ENCODE measurements at places on chromosomes 4 and X.

DNA sequence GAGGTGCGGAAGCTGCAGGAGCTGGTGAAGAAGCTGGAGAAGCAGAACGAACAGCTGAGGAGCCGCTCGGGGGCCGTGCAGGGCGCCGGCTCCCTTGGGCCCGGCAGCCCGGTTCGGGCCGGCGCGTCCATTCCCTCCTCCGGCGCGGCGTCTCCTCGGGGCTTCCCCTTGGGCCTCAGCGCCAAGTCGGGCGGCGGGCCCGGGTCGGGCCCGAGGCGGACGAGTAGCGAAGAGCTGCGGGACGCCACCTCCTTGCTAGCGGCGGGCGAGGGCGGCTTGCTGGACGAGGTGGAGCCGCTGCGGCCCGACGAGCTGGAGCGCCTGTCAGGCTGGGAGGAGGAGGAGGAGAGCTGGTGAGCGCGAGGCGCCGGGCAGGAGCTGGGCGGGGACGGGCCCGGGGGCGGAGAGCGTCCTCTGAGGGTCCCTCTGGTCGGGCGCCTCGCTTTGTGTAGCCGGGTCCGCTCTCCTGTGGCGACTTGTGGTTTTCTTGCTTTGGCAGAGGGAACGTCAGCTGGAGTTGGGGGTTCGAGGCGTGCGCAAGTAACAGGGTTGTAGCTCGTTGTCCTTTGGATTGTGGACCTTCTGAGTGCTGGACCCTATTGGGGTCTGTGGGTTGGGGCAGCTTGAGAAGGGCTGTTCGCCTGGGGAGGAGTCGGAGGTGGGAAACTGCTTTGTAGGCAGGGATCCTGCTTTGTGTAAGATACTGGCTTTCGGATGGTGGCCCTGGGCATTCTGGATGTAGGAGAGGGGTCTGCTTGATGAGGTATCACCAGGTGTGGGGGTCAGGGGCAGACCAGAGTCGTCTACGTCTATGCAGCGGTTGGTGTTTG is 662 bp downstream of the SLAIN2 start:
- peak; percentile 6 for DNase-seq

DNA sequence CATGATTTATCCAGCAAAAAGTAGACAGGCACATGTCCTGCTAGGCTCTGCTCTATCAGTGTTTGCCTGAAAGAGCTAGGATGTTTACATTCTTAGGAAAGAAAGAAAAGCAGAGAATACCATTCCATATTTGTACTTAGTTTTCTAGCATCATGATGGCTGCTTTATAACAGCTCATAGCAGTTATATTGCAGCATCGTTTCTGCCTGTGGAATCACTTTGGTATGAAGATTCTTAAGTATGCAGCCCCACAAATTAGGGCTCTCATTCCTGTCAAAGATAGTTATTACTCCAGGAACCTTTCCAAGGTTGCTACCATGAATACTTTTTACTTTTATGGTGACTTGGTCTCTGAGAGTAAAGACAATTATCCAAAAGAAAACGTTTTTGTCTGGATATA is 119.0 kb upstream of the MYOZ2 start:
- DNase-seq: peak; percentile 67

DNA sequence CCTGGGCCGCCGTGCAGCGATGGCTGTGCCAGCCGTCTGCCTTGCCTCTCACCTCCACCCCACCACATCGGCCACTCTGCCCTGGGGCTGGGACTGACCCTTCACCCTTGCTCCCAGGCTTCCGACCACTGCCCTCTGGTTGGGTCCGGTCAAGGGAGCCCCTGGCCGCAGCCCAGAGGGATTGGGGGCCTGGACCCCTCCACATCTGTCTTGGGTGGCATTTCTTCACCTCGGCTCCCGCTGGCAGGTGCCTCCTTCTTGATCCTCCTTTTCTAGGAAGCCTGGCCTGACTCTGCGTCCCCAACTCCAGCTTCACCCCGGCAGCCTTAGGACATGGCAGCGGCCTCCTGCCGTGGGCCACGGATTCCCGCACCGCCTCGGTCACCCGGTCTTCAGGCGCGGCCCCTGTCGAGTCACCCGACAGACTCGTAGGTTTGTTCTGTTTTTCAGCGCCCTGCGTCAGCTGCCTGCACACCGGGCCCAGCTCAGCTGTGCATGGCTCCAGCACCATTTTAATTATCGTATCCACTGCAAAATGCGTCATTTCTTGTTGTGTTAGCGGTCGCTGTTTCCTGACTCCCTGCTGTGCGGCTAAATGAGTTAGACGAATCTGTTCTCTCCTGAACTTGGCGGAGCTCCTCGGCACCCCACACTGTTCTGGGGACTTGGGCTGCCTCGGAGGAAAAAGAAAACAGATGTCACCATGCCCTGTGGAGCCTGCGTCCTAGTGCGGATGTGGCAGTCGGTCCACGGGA is 124.0 kb downstream of the FAM53A start:
- DNase-seq: no peak

DNA sequence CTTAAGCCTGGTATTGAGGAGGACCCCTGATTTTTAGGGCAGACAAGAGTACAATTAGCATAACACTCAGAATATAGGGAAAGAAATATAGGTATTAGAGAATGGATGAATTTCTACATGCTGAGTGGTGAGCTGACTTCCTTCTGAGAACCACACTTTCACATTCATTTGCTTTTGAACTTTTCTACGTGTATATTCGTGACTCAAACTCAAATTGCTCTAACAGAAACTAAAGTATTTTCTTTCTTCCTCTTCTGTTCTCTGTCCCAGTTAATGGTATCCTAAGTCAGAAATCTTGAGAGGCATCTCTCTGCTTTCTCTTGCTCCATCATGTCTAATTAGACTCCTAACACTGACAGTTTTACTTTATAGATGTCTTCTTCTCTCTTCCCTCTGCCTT is 103.2 kb upstream of the CITED1 start:
- no peak for DNase-seq

DNA sequence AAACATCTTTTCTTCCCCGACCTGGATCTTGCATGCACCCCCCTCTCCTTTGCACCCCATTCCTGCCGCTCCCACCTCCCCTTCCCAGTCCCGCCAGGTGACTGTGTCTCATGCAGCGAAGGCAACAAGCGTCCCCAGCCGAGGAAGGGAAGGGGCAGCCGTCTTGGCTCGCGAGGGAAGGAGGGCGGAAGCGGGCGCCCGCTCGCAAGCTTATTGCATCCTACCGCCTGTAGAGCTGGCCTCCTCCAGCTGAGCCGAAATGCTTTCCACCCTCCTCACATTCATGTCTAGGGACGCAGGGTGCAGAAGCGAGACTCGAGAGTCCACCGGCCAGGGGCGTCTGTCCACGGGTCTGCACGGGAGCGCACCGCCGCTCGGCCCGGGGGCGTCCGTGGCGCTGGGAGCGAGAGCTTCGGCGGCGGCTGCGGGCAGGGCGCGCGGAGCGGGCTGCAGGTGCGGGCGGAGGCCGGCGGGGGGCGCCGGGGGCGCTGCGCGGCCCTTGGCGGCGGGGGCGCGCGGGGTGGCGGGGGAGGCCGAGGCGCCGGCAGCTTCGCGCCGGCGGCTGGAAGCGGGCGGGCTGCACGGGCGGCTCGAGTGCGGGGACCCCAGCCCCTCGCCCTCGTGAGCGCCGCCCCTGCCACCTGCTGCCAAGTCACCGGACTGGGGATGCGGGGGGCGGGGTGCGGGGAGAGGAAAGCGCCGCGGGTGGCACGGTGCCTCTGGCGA is at the start of gene KCNIP4:
KCNIP4 (minus strand) TSS at position 426 of the 726 bp plus-strand sequence.
- DNase-seq: peak; percentile 13

DNA sequence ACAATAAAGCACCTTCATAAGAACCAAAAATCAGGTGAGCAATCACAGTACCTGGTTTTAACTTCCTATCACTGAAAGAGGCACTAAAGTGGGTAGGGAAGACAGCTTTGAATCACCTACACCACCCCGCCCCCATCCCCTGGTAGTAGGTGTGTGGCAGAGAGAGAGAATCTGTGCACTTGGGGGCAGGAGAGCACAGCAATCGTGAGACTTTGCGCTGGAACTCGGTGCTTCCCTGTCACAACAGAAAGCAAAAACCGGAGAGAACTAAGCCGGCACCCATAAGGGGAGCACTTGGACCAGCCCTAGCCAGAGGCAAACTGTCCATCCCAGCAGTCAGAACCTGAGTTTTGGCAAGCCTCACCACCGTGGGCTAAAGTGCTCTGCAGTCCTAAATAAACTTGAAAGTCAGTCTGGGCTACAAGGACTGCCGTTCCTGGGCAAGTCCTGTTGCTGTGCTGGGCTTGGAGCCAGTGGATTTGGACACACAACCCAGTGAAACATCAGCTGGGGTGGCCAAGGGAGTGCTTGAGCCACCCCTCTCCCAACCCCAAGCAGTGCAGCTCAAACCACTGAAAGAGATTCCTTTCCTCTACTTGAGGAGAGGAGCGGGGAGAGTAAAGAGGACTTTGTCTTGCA is 32.1 kb downstream of the NDUFB11 start:
- peak; percentile 54 for DNase-seq

DNA sequence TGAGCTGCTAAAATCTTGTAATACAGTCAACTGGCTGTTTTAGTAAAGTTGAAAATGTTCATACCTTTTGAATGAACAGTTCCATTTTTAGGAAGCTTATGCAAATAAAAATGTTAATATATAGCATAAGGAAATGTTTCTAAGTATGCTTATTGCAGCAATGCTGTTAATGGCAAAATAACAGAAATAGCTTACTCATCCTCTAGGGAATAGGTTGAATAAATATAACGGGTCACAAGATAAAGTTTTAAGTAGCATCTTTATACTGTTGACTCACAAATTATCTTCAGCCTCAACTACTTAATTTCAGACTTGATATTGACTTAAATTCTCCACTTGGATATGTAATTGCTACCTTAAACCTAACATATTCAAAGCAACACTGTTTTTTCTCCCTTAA is 27.7 kb downstream of the HERC3 start:
- DNase-seq: peak; percentile 73

DNA sequence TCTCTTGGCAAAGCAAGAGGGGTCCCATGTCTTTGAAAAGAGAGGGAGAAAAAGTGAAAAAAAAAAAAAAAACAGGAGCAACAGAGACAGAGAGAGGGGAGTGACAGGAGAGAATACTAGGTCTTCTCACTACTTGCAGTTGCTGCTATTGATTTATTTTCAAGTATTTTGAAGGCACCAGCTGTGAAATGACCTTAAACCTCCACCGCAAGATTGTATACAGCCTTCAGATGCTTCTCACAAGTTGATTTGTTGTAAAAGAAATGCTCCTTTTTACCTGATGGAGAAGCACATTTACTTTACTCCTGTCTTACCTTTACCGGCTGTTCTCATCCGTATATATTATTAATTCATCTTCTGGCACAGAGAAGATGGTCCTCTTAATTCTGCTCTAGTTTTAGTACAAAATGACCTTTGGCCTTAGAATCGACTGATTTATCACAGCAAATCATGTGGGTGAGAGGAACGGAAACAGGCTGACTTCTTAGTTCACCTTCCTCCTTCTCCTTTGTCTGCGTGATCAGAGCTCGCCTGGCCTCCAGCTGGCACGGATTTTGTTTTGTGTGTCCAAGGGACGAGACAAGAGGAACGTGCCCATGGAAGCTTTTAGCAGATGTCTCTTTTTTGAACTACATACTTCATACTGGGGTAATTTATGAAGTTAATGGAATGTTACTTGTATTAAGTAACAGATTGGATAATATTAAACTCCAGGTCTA is 82.4 kb upstream of the PACRGL start:
- no peak for DNase-seq

GRCh38 chrX:107673933-107674479 is 45.7 kb downstream of the PRPS1 start:
- DNase-seq: peak; percentile 95

GRCh38 chr4:7763788-7764187 is 175.9 kb downstream of the AFAP1 start:
- DNase-seq: no peak
